ENCODE measurements at places on chromosomes 2 and 18.

DNA sequence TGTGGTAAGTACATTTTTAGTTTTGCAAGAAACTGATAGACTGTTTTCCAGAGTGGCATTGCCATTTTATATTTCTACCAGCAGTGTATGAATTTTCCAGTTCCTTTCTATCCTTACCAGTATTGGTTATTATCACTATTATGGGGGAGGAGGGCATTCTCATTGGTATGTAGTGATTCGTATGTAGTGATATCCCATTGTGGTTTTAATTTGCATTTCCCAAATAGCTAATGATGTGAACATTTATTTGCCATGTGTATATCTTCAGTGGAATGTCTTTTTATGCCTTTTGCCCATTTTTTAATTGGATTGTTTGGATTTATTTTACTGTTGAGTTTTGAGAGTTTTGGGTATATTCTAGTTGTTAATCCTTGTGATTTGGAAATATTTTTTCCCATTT is 16.9 kb downstream of the EIF5B start:
- DNase-seq = no peak

DNA sequence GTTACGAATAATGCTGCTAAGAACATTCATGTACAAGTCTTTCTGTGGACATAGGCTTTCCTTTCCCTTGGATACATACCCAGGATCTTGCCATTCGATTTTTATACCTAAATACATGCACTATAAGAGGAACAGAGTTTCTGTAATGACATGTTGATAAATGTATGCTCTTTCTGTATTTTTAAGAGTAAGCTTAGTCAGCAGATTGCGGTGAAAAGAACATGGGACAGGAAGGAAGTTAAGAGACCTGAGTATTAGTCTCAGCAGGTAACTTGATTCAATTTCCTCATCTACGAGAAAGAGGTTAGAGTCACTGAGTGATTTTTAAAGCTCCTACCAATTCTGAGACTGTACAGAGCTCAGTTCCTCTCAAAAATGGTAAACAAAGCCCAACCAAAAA is 2.6 kb upstream of the TLK1 start:
- DNase-seq = peak; percentile 31

DNA sequence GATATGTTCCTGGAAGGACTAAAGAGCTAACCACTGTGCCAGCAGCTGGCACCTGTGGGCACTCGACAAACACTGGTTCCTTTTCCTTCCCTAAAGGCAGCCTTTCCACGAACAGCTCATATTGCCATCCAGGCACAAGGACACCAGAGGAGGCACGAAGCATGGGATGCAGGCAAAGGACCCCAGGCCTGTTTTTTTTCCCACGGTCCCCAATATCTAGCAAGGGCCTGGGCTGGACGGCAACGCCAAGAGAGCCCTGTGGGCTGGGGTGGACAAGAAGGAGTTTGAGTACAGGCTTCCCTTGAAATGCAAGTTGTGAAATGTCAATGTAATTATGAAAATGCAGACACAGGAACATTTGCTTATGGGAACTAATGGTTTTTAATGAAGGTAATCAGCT is 135.9 kb downstream of the CYP26B1 start:
- no peak for DNase-seq

- DNase-seq = no peak
These were observed 231.9 kb downstream of the ZRANB3 start for GRCh38 chr2:135299165-135299564.

GRCh38 chr2:109205447-109205846 is 76.4 kb downstream of the SH3RF3 start:
- no peak for DNase-seq

GRCh38 chr2:210190345-210190744 is 19.1 kb upstream of the KANSL1L start:
- DNase-seq = no peak

DNA sequence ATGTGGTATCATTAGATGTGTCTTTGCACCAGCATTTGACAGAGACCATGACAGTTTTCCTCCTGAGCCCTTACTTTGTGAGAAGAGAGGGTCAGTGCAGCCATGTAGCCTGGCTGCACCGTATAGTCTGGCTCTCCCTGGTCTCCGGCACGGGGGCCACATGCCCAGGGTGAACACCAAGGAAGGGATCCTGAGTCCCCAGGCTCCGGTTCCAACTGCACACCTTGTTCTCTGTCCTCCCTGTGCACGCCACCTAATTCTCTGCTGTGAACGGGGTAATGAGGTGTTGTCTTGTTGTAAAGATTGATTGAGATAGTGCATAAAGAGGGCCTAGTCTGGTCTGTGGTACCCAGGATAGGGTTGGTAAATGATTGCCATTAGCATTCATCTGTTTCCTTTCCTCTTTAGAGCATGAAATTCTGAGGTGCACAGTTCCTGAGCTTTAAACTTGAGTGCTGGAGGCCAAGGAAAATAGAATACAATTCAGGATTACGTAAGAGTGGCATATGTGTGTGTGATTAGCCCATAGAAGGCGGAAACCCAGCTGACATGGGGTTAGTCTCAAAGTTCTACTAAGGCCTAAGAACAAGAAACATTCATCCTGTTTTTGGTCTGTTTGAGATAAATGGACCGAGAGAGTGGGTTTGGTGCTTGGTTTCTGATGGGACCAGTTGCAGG is 55.5 kb downstream of the NCK2 start:
- no peak for DNase-seq

GRCh38 chr2:45007961-45008295 is 1.3 kb downstream of the SIX2 start:
- no peak for DNase-seq

DNA sequence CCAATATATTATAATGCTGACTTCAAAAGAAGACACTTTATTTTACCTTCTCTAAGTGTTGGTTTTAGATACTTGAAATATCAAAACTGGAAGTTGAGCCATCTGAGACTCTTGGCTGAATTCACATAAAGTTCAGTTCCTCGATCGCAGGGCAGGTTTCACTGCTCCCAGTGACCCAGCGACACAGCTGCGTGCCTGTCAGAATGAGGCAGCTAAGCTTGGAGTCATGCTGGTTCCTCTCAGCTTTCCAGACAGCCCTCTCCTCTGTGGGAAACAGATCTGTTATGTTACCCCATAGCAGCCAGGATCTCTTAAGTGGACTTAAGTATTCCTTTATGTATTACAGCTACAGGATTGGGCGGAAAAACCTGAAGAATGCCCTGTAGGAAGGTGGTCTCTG is 142.8 kb upstream of the ALPP start:
- no peak for DNase-seq

DNA sequence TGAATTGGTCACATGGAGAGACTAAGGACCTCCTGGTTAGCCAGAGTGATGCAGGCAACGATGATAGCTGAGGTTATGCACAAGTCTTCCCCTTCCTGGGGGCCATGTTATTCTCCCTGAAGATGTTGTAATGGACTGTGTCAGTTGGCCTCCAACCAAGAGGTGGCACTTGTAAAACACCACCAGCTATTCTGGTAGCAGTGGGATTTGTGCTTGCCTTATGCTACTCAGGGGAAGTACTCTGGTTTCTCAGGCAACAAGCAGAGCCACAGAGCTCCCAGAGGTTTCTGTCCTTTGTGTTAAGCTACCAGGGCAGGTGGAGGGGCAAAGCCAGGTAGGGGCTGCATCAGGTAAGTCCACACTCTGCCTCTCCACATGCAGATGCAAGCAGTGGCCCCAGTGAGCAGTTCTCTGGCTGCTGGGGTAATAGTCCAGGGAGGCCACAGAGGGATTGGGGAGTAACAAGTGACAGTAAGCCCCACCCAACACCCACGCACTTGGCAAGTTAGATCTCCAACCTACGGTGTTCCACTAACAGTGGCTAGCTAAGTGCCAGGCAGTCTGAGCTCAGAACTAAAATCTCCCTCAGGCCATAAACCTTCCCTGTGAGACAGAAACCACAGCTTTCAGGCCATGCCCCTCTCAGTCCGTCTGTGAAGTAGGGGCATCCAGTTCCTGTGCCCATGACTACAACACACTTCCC is 99.7 kb downstream of the RND3 start:
- DNase-seq = no peak

DNA sequence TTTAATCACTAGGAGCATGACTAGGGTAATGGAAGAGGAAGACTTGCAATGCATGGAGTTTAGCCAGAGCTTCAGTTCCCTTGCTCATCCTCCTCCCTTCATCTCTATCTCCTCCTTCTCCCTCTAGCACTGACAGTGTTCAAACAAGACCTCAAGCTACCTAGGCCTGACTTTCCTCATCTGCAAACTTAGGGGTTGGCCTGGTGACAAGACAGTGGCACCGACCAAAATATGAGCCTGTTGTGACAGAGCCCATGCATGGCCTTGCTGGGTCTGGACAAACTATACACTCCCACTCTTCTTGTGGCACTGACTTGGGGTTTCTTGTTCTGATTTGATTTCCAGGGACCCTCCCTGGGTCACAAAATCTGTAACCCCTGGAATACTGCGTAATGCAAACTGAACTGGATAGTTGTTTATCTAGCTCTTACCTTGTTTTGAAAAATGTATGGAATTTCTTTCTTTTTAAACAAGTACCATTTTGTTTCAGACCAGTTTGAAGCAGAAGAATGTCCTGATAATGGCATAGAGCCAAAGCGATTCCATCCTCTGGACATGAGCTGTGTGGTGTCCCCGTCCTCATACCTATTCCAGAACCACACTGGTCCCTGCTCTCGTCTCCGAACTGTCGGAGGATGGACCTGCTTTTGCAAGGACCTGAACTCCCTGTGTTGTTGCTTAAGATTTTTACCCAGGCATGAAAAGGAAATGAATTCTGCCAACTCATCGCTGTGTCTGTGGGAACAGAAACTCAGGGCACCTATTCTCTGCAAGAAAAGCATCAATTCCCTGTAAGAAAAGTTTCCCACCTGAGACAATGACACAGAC is 33.4 kb upstream of the PPP4R1 start:
- no peak for DNase-seq

GRCh38 chr2:26905341-26906198 is 57.6 kb downstream of the DPYSL5 start:
- no peak for DNase-seq

DNA sequence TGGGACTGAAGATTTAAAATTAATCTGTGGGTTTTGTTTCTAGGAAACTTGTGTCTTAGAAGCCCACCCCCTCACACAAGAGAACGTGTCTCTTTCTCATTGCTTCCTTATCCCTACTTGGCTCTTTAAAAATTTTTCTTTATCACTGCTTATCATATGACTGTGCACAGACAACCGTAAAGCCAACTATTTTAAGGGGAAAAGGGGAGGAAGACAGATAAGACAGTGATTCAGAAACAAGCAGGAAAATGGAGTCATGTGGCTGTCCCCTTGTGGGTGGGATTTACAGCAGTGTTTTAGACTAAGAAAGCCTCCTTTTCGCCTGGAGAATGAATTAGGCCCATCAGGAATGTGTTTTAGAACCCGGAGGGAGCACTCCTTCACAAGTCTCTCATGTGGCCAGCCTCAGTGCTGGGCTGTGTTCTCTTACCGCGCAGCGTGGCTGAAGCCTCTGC is 17.6 kb downstream of the PRKCE start:
- DNase-seq = no peak

DNA sequence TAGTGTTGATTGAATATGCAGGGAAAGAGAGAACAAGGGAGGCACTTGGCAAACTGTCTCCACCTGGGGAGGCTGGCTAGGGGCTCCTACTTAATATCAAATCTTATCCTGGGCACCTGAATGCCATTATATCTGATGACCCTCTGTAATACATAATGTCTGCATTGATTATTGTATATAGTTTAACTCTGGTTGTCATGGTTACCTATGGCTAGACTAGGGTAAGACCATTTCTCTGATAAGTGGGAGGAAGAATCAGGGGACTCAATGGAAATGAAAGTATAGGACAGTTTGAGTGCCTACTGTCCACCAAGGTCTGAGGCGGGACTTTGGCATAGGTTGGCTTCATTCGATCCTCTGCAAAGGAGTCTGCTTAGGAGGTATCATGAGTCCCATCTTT is 7.2 kb upstream of the TET3 start:
- DNase-seq = no peak

GRCh38 chr18:27461957-27462356 is 276.8 kb upstream of the CHST9 start:
- DNase-seq = no peak

- DNase-seq = no peak
These were observed 936.2 kb downstream of the DSC3 start for GRCh38 chr18:30106356-30106755.

DNA sequence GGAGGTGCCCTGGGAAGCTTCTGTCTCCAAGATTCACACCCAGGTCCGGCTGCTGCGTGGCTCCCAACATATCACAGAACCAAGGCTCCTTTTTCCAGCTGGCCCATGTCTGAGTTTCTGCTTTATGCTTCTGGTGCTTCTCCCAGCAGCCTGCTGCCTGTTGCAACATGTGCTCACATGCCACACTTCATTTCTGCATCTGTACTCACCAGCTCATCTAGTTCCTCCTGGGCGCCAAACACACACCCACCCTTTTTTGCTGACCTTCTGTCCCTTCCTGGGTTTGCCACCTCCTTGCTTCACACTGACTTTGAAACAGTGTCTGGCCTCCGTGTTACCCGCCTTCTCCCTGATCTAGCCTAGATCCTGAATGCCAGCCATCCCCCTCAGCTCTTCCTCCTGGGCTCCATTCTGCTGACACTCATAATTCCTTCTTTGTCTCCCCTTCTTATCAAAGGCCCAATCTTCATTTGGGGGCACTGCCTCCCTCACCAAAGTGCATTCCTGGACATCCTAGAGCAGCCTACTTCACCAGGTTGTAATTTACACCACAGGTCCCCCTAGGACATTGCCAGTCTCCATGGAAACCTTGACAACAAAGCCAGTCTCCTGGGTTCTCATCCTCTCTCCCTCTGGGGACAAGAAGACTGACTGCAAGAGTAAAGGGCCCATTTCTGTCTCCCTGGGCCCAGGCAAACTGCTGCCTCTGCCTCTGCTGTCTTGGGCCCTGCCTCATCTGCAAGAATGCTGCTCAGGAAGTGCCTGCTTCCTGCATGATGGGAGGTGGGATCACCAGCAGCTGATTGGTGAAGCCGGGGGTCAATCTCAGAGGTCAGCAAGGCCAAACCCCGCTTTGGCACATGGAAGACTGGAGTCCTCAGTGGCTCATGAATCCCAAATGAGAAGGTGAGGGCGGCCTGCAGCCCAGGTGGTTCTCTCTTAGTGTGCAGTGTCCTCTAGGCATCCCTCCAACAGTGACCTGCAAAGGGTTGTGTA is 13.9 kb upstream of the PROM2 start:
- no peak for DNase-seq

DNA sequence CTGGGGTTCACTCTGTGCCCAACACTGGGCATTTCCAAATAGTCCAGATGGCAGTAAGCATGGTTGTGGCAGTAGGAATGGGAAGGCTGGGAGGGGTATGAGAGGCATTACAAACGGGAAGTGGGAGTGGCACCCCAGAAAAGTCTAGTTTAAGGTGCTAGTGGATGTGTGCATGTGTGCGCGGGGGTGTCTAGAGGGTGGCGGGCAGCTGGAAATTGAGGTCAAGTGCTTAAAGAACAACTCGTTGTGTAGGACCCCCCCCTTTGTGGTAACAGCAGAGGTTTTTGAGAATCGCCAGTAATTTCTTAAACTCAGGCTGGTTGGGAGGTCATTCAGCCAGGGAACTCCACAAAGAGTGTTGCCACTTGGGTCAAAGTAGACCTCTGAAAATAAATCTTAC is 69.9 kb downstream of the RHBDD1 start:
- no peak for DNase-seq

Data from GM12864 (cell line).